ENCODE measurements at places on chromosomes 6 and 20.
A peak's percentile ranks its signal among the peaks of the same experiment; 100 is the strongest.

DNA sequence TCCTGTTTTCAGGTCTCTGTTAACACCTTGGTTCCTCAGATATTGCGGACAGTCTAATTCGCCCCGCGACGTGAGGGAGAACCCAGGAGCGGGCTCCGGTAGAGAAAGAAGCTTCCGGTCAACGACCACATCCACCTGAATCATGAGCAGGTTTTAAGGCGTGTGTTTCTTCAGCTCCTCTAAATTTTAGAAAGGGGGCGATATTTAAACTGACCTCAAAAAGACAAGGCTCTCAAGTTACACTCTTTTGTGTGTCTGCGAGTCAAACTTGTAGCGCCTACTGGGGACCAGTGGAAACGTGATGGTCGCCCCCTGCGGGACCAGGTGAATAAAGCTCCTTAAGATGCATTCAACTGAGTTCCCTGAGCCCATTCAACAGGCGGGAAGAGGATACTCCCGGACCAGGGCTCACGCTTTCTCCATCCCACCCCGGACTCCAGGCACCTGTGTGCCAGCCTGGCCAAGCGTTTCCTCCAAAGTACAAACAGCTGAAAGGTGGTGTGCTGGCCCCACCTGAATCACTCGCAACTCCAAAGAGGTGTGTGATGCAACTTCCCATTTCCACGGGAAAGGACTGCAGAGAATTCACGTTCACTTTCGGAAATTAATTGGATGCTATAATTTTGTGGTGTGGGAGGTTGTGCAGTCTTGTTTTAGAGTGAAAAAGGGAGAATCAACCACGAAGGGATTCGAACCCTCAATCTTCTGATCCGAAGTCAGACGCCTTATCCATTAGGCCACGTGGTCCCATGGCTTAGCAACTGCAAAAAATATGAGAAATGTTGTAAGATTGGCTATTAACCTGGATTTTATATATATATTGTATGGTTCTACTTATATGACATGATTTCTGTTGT is 17.0 kb downstream of the GPX5 start:
- H3K27ac ChIP-seq: peak overlapping the region; percentile 48
- peak; percentile 84 for DNase-seq
- peaks cover 63% of the 10 kb centered on the region for H3K27me3 ChIP-seq
- no peaks in the 10 kb centered on the region for H3K36me3 ChIP-seq

DNA sequence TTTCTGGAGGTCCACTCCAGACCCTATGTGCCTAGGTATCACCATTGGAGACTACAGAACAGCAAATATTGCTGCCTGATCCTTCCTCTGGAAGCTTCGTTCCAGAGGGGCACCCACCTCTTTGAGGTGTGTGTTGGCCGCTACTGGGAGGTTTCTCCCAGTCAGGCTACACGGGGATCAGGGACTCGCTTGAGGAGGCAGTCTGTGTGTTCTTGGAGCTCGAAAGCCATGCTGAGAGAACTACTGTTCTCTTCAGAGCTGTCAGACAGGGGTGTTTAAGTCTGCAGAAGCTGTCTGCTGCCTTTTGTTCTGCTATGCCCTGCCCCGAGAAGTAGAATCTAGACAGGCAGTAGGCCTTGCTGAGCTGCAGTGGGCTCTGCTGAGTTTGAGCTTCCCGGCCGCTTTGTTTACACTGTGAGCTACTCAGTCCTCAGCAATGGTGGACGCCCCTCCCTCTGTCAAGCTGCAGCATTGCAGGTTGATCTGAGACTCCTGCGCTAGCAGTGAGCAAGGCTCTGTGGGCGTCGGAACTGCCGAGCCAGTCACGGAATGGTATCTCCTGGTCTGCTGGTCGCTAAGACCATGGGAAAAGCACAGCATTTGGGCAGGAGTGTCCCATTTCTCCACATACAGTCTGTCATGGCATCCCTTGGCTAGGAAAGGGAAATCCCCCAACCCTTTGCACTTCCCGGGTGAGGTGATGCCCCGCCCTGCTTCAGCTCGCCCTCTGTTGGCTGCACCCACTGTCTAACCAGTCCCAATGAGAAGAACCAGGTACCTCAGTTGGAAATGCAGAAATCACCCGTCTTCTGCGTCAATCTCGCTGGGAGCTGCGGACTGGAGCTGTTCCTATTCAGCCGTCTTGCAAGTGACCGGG is 32.5 kb upstream of the ASCC3 start:
- no peak overlapping the region for H3K27ac ChIP-seq
- H3K4me1 ChIP-seq: no peaks in the 10 kb centered on the region
- H3K36me3 ChIP-seq: no peaks in the 10 kb centered on the region
- no peak overlapping the region for H3K4me3 ChIP-seq

DNA sequence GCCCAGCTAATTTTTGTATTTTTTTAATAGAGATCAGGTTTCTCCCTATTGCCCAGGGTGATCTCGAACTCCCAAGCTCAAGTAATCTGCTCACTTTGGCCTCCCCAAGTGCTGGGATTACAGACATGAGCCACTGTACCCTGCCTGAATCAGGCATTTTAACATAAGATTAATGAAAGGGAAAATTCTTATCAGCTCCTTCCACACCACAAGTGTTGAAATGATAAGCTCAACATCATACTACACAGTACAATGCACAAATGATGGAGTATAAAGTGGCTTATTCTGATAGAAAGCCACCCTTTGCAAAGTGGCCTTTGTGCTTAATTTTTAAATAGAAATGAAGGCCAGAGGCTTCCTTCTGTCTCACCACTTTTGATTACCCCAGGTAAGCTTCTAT is 71.3 kb upstream of the MCHR2 start:
- no peaks in the 10 kb centered on the region for H3K4me1 ChIP-seq
- no peak overlapping the region for H3K4me3 ChIP-seq
- no peaks in the 10 kb centered on the region for H3K36me3 ChIP-seq
- H3K27ac ChIP-seq: no peak overlapping the region
- DNase-seq: no peak
- H3K27me3 ChIP-seq: no peaks in the 10 kb centered on the region

DNA sequence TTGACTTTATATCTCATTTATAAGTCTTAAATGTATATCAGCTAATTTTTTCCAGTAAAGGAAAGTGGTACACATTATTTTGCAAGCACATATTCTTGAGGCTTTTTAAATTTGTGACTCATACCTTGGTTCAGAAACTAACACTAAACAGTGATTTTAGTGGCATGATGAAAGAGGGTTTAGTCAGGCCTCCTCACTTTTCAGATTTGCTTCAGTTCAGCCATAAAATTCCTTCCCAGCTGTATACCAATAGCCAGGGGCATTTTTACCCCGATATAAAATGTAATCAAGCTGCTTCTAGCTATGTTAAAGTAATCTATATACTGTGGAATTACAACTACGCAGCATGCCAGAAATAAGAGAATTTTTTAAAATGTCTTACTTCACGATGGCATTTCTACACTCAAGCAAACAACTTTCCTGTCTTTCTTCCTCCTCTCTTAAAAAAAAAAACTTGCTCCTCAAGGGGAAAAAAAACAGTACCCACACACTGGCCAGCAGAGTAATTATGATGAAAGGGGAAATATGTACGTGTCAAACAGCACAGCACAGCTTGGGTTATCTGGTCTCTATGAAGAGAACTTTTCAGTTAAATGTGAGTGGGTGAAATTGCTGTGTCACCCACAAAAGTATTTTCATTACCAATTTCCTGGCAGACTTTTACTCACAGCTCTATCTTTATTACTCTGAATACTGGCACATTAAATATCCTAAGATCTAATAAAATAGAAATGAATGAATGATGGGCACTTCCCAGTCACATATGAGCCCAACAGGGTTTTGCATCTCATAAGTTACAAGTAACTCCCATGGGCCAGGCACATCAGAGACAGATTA is 244.8 kb upstream of the TENT5A start:
- peak overlapping the region; percentile 1 for H3K27ac ChIP-seq
- H3K4me1 ChIP-seq: peaks cover 4% of the 10 kb centered on the region
- DNase-seq: no peak
- H3K27me3 ChIP-seq: peaks cover 2% of the 10 kb centered on the region

- H3K36me3 ChIP-seq: peaks cover 77% of the 10 kb centered on the region
- H3K27ac ChIP-seq: no peak overlapping the region
- no peak for DNase-seq
- no peak overlapping the region for H3K4me3 ChIP-seq
- H3K4me1 ChIP-seq: peaks cover 36% of the 10 kb centered on the region
These were observed 51.9 kb upstream of the GNRH2 start for GRCh38 chr20:2991532-2991931.

- no peaks in the 10 kb centered on the region for H3K4me1 ChIP-seq
- H3K27ac ChIP-seq: no peak overlapping the region
- peaks cover 7% of the 10 kb centered on the region for H3K27me3 ChIP-seq
- DNase-seq: no peak
- no peaks in the 10 kb centered on the region for H3K36me3 ChIP-seq
- no peak overlapping the region for H3K4me3 ChIP-seq
These were observed 194.5 kb upstream of the PLN start for GRCh38 chr6:118353564-118353963.

DNA sequence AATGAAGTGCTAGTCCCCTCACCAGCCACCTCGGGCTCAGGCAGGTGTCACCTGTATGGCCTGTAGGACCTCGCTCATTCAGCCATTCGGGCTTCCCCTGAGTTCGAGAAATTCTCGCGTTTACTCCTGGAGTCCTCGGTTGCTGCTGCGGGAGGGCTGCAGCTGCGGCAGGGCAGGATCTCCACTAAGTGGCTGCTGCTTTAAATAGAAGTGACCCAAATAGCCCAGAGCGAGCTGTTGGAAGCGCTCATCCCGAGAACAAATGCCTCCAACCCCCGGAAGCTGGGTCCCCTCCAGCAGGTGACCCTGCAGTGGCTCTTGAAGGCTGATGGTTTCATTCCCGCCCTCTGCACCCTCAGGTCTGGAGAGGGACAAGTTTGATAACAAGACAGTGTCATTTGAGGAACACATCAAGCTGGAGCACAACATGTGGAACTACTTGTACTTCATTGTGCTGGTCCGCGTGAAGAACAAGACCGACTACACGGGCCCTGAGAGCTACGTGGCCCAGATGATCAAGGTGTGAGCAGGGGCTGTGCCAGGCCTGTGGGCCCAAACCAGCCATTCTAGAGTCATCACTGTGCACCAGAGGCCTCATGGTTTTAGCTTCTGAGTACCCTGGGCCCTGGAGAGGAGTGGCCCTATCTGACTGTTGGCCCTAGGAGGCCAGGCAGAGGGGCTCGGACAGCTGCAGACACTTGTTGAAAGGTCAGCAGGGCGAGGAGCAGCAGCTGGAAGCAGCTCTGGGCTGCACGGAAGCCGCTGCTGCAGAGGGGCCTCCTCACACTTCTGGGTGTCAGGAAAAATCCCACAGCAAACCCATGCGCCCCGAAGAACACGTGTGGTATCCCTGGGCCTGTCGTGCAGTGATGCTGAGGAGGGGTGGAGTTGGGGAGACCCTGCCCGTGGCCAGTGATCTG is 18.1 kb downstream of the UQCC2 start:
- H3K4me1 ChIP-seq: peaks cover 54% of the 10 kb centered on the region
- H3K27ac ChIP-seq: peak overlapping the region; percentile 89
- H3K27me3 ChIP-seq: no peaks in the 10 kb centered on the region
- peak overlapping the region; percentile 63 for H3K4me3 ChIP-seq
- peaks cover 67% of the 10 kb centered on the region for H3K36me3 ChIP-seq
- no peak for DNase-seq

DNA sequence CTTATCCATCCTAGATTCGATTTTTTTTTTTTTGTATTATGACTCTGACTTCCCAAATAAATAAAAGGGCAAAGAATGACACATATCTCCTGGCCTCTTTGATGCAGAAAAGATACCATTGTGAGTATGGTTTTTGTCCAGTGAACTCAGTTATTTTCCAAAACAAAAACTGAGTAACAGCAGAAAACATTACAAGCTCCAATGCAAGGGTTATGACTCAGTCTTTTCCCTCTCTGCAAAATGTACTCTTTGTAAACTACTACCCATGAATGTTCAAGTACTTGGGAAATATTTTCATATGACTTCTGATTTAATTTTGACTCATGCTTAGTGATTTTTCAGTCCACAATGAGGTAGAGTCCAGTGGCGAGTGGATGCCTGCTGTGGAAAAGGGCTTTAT is 355.3 kb downstream of the RNF144B start:
- H3K36me3 ChIP-seq: no peaks in the 10 kb centered on the region
- H3K27me3 ChIP-seq: no peaks in the 10 kb centered on the region
- no peak overlapping the region for H3K4me3 ChIP-seq
- DNase-seq: no peak
- H3K27ac ChIP-seq: no peak overlapping the region

- no peak for DNase-seq
- H3K27ac ChIP-seq: no peak overlapping the region
- H3K36me3 ChIP-seq: no peaks in the 10 kb centered on the region
- H3K27me3 ChIP-seq: peaks cover 7% of the 10 kb centered on the region
- H3K4me3 ChIP-seq: no peak overlapping the region
These were observed 15.3 kb upstream of the EXOC2 start for GRCh38 chr6:708237-708598.

DNA sequence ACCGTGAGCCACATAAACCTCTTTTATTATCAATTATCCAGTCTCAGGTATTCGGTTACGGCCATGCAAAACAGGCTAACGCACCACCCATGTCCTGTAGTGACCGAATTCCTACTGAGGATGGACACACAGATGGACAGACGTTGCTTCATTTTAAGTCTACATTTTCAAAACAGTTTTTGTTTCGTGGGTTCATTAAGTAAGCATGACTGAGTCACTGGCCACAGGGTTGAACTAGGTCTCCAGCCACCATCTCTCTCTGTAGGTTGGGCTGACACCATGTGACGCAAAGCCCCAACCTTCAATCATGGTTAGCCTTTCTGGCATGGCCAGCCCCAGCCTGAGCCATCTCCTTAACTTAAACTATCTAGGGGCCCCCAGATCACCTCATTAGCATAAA is 110.0 kb upstream of the SLC22A23 start:
- no peaks in the 10 kb centered on the region for H3K4me1 ChIP-seq
- H3K27ac ChIP-seq: no peak overlapping the region
- H3K27me3 ChIP-seq: peaks cover 4% of the 10 kb centered on the region
- H3K36me3 ChIP-seq: no peaks in the 10 kb centered on the region

DNA sequence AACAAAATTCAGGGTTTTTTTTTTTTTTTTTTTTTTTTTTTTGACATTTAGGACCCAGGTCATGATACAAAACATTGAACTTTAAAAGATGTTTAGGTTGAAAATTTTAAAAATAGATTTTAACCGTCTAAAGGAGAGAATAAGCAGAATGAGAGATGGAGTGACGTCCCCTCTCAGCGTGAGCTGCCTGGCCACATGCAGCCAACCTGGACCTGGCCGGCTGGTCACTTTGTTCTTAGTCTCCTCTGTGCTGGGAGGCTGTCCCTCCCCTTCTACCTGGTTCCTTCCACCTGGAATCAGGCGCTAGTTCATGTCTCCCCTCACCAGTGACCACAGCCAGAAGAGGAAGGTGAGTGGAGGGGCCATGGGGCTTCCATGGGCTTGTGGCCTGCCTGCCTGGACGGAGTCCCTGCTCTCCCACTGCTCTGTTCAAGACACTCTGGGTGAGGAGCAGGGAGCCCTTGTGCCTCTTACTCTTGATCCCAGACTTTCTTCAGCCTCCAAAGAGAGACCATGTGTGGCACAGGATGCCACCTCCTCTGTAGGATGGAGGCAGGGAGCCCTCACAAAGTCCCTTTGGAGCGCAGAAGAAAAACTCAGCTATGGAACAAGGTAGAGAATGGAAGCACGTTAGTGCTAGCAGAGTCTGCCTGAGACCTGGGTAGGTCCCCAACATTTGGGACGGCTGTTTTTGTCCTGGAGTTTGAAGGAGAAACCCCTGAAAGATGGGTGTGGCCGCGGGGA is 31.7 kb downstream of the IRF4 start:
- H3K36me3 ChIP-seq: peaks cover 4% of the 10 kb centered on the region
- peak overlapping the region; percentile 91 for H3K27ac ChIP-seq
- no peak for DNase-seq
